NCI-H748 treated with DMSO at 0.1 percent for 48 hours (cell line): ENCODE measurements at places on chromosomes 1 and 21.

DNA sequence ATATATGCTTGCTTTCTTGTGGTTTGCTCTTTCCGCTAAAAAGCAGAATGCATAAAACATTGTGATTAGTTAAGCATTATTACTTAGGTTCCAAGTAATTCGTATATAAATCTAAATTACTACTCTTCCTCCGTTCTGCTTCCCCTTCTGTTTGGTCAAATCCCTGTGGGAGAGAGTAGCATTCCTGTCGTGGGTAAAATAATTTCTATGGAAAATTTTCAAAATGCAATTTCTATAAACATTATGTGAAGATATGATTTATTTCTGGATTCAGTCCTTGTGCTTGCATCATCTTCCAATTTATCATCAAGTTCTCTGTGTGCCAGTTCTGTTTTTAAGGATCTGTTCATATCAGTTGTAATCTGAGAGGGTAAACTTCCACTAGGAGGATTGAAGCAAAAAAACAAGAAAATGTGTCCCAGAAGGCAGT lies 7.2 kb upstream of the WARS2 start:
- no peak for DNase-seq

DNA sequence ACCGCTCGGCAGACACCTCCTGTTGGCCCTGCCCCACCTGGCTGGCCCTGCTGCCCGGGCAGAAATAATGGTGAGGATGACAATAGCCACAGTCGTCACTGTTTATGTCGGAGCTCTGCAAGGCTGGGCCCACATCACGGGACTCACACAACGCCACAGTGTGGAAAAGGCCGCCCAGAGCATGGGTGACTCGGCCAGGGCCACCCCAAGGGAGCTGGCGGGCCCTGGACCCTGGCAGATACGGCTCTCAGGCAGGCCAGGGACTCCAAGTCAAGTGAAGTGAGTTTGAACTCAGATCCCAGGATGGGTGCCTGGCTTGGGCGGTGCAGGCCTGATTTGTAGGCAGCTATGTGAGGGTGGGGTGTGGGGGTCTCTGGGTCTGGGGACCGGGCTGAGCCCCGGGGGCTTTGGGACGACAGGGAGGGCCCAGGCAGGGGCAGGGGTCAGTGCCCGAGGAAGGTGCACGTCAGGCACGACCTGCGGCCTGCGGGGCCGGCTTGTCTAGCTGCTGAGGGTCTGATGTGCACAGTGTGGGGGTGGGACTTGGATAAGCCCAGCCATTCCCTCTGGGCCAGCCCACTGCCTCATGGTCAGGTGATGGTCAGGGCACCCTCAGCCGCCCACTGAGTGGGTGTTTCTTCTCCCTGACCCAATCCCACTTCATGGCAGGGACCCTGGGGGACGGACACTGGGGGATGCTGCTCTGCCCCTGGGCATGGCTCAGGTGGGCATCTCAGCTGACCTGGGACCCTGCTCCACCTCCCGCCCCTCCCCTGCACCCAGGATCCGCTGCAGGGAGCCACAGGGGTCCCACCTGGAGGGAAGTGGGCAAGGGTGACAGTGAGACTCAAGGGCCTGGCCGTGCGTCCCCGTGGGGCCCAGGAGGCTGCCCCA lies 1.0 kb downstream of the RNF223 start:
- no peak for DNase-seq

- DNase-seq: no peak
These were observed 23.9 kb downstream of the VAV3 start for GRCh38 chr1:107941123-107941522.

DNA sequence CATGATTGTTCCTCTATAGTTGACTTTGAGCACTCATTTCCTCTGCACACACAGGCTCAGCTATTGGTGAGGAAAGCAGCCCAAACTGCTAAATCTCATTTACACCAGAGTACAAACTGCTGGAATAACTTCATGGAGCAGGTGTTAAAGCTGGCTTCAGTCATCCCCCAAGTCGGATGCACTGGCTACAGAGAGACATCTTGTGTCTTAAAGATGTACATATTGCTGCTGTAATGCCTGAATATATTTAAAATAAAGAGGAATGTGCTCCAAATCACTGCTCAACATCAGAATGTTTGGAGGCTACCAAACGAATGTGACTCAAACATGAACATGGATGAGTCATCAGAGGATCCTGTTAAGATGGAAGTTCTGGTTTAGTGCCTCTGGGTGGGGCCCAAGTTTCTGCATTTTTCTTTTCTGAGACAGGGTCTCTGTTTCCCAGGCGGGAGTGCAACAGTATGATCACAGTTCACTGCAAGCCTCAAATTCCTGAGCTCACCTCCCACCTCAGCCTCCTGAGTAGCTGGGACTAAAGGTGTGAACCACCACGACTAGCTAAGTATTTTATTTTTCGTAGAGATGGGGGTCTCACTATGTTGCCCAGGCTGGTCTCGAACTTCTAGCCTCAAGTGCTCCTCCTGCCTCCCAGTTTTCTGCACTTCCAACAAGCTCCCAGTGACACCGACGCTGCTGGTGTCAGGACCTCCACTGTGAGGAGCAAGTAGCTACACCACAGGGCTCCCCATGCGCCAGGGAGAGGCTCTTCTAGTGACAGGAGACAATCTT lies 79.0 kb upstream of the KRTAP19-8 start:
- no peak for DNase-seq

GRCh38 chr1:214440219-214440965 lies 111.0 kb downstream of the PTPN14 start:
- DNase-seq: no peak

GRCh38 chr1:51378871-51379270 lies 48.5 kb upstream of the TTC39A start:
- no peak for DNase-seq

DNA sequence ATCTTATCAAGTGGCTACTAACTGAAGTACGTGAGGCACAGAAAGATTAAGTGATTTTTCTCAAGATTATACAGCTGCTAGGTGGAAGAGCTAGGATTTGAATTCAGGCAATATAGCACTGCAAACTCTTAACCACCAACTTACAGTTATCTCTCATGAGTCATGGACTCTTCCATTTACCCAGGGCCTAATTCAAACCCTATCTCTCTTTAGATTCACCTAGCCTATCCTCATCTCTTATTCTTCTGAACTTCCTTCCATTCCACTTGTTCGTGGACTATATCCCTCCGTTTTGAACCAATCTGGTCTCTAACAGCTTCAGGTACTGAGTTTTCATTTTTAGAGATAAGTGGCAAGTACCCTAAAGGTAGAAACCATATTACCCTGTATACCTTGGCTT lies 92.8 kb upstream of the DMRTA2 start:
- DNase-seq: no peak
